ENCODE measurements at places on chromosomes 1 and 21.

DNA sequence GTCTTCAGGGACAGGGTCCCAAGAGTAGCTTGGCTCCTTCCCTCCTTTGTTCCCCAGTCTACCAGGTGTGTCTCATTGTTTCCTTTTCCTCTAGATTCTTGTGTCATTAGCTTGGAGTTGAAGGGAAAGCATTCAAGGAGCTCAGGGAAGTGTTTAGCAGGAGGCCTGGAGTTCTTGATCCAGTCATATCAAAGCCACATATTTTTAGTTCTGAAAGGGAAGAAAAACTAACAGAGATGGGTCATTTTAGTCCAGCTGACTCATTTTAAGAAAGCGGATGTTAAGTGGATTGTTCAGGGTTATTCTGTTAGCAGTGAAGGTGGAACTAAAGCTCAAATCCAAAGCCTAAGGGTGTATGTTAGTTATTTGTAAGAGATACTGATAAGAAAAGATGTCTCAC, 721 bp downstream of the C1orf54 start:
- no peak for DNase-seq

DNA sequence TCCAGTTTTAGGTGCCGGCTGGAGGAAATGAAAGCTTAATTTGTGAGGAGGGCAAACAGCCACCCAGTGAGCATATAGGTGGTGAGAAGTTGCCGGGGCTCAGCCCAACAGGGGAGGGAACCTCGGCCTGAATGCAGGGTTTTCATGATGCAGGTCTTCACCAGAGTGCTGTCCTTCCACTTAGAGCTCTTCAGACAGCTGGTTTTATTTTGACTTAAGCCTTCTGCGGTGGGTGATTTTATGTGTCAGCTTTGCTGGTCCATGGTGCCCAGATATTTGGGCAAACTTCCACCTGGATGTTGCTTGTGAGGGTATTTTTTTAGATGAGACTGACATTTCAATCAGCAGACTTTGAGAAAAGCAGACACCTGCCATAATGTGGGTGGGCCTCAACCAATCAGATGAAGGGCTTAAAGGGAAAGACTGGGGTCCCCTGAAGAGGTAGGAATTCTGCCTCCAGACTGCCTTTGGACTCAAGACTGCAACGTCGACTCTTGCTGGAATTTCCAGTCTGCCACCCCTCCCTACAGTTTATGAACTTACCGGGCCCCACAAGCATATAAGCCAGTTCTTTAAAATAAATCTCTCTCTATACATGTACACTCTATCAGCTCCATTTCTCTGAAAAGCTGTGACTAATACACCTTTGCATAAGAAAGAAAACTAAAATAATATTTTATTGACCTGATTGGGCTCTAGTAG, 72.8 kb downstream of the RHOU start:
- no peak for DNase-seq

DNA sequence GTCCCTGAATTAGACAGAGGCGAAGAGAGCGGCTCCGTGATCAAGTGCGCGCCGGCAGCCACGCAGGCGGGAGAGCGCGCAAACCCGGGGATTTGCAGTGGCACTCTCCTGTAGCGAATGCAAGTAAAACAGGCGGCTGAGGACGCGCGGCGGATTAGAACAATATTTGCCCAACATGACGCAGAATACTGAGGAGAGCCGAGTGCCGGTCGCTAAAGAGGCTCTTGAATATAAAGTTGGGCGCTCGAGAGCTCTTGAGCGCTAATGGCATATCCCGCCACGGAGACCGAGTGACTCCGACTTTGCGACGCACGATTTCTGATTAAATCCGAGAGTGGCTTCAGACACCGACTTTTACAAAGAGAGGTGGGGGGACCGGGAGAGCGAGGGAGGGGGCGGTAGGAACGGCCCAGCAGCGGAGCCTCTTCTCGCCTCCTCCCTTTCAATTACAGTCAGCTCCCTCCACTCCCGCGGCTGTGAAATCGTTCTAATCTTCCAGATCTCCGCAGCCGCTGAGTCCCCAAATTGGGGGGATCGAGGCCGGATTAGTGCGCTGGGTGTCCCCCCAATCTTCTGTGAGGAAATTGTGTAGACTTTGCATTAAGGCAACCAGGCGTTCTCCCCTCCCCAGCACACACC, 2.3 kb downstream of the PAX7 start:
- no peak for DNase-seq

GRCh38 chr21:37348664-37349063, 17.9 kb upstream of the DYRK1A start:
- DNase-seq = no peak

GRCh38 chr1:182978151-182978853, 25.3 kb upstream of the SHCBP1L start:
- DNase-seq = no peak

Measured in iPS DF 19.7 (cell line).